Colonic mucosa (tissue), 4 donors: ENCODE measurements at places on chromosomes 3 and 15.

DNA sequence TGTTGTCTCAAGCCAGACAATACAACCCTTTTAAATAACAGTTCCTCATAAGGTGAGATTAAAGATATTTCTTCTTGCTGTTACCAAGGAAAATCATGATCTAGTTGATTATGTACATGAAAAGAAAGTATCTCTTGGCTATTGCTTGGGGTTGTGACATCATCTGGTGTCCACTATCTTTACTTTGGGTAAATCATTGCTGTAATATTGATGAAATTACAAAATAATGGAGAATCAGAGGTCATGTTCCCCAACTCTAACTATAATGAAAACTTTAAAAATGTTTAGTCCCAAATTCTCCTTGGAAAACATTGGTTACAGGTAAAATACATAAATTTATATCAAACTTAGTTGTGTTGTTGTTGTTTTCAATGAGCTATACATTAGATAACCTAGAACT lies 142.2 kb downstream of the ARPP21 start:
- no peak for DNase-seq

DNA sequence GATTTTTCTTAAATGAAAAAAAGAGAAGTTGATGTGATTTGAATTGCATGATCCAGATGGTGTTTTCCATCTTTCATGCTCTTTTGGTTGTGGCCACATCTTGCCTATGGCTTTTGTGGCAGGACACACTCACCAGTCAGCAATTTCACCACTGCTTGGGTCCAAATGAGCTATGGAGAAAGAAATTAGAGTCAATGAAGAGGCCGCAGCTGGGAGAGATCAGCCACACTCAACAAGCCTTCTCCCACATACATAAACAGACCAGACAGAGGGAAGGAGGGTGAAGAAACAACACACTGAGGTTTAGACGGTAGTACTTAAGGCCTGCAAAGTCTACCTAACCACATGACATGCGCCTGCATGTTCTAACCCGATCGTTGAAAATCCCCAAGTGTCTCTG lies 110.7 kb upstream of the CDIN1 start:
- peak; percentile 23 for DNase-seq

- DNase-seq = peak; percentile 29
Observed at GRCh38 chr3:122786066-122786465, 7.6 kb downstream of the HSPBAP1 start.

DNA sequence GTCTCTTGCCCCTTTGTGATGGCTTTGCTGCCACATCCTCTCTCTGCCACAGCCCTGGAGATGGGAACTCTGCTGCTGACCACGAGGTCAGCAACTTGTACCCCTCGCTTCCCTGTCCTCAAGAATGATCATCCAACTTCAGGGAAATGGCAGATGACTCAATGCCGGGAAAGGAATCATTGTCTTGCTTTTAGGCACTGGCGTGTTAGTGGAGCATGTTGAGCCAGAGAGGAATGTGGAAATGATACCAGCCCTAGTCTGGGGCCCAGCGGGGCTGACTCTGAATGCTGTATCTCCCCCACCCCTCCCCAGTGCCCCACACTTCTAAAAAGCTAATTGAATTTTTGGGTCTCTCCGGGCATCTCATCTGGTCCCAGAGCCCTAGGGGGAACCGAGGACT lies 184.9 kb upstream of the BHLHE40 start:
- DNase-seq = no peak

- peak; percentile 84 for DNase-seq
Observed at GRCh38 chr3:107987036-107987939, 103.5 kb downstream of the CD47 start.

DNA sequence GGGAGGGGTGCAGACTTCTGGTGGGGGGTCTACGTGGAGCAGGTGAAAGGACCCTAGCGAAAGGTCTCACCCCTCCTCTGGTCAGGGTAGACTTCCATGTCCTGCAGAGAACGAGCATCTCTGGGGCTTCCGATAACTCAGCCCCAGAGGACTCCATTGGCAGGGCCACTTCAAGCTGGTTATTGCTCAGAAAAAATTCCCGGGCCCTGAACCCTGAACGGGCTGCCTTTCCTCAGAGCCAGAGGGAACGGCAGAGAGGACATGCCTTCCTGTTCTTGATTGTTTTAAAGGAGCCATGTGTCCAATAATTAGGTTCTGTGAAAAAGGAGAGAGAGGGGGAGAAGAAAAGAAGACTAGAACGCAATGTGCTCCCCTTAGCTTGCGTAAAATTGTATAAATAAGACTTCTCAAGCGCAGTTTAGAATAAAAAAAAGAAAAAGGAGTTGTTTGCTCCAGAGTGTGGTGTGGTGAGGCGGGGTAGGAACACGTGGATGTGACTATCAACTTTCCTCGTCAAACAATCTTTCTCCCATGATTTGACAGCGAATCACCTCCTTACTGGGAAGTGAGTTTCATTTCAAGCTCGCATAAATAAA lies 193.4 kb upstream of the UBE2E1 start:
- DNase-seq = peak; percentile 41

GRCh38 chr15:48966595-48967301 lies 3.0 kb upstream of the SHC4 start:
- no peak for DNase-seq

GRCh38 chr3:173660645-173661299 lies 263.2 kb downstream of the NLGN1 start:
- no peak for DNase-seq
